ENCODE measurements at places on chromosomes 4 and X.

- DNase-seq: no peak
Measured at GRCh38 chr4:27046851-27047250, 186.2 kb downstream of the STIM2 start.

- DNase-seq: peak; percentile 17
Measured at GRCh38 chrX:136639506-136640176, 8.3 kb upstream of the CD40LG start.

DNA sequence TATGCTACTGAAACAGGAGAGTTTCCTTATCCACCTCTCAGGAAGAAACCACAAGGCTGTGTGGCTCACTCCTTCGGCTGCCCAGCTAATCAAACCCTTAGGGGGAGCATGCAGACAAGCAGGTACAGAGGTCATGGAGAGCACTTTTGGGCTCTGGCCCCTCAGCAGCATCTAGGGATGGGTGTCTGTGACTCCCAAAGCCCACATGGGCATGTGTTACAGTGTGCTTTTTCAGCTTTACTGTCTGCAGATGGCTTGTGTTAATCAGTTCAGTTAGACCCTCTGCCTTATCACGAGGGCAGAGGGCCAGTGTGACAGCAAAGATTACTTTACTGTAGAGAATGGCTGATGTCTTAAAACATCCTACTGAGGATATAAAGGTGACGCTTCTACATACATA lies 447.4 kb downstream of the PCDH10 start:
- DNase-seq: no peak

- no peak for DNase-seq
Measured at GRCh38 chrX:44775726-44776125, 68.1 kb upstream of the DUSP21 start.

DNA sequence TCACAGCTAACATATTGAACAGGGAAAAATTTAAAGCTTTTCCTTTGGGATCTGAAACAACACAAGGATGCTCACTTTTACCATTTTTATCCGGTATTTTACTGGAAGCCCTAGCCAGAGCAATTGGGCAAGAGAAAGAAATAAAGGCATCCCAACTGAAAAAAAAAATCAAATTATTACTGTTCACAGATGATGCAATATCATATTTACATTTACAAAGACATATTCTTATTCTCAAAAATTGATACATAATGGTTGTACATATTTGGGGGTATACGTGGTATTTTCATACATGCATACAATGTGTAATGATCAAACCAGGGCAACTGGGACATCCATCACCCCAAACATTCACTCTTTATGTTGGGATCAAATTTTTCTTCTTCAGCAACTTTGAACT lies 337.0 kb upstream of the SLC7A11 start:
- no peak for DNase-seq

GRCh38 chr4:165761963-165762362 lies 111.1 kb upstream of the TLL1 start:
- no peak for DNase-seq

DNA sequence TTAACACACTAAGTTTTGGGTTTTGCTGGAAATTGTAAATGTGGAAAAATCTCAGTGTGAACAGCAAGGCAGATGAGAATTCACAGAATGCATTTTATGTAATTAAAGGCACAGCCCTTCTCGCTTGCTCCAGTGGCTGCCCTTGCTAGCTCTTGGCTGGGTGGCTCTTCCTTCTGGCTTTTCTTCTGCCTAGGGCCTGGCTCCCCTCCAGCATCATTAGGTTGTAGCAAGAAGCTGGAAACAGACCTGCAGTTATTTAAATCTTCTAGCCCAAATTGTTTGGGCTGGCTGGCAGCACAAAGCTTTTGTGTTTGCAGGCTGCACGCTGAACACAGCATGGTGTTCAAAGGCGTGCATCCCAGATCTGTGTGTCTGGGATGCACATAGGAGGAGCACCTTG lies 56.5 kb downstream of the LIMCH1 start:
- no peak for DNase-seq

GRCh38 chr4:133402616-133403015 lies 253.5 kb downstream of the PCDH10 start:
- DNase-seq: peak; percentile 46

DNA sequence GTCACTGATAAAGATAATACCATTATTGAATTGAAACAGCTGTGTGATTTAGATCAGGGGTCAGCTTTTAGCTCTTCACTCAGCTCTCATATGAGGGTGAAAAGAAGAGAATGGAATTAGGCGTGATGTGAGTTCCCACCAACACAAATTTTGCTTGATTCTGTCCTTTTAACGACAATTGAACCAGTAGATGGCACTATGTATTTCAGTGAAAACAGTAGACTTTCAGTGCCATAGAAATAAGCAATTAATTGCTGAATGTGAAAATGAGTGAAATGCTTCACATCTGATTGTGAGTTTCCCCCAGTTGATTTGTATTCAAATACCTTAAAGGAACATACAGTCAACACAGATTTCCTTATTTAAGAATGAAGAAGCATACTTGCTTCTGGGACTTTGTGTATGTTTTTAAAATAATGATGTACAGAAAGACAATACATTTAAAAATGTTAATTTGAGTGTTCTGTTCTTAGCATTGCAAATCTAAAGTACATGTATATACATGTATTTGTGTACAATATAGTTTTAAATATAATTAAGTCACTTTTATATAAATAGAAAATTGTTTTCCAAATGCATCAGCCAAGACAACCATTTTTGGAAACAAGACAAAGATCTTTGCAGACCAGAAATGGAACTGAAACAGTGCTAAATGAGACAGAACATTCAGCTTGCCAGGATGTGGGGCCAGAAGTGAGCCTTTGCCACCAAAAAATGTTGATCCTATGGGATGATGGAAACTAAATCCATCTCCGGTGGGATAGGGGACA lies 178.8 kb downstream of the SNCA start:
- DNase-seq: peak; percentile 57

DNA sequence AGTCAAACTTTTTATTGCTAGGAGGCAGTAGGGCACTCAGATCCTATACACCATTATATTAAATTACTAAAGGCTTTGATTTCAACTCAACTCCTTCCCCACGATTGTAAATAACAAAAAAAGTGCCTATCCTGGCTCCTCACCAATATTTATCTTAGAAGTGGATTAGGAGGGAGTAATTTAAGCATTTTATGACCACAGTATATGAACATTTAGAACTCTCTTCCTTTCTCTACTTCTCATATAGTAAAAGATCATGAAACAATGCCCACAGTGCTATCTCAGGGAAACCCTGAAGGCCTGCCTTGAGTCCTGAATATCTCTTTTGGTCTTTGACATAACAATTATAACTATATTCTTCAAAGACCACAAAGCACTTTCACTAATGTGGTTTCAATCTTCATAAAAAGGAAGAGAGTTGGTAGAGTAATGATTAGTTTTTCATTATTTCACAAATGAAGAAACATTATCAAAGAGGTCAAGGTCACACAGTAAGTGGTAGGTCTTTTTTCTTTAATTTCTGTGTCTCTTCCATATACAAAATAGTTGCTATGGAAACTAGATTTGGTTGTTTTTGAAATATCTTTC lies 29.1 kb upstream of the ADH1C start:
- DNase-seq: no peak

DNA sequence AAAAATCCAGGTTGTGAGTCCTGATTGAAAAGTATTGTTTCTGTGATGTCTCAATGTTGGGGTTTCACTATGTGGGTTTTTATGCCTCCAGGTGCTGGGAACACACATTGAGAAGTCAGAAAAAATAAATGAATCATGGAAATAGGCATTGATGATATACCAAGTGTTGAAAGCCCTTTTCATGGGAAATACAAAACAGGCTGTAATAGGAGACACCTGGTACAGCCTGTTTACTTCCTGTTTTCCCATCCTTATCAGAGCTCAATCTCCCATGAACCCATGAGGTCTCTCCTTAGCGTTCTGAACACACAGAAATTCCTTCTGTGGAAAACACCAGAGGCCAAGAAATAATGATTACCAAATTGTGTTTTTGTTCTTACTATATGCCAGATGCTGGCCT lies 106.3 kb upstream of the BOD1L1 start:
- no peak for DNase-seq

DNA sequence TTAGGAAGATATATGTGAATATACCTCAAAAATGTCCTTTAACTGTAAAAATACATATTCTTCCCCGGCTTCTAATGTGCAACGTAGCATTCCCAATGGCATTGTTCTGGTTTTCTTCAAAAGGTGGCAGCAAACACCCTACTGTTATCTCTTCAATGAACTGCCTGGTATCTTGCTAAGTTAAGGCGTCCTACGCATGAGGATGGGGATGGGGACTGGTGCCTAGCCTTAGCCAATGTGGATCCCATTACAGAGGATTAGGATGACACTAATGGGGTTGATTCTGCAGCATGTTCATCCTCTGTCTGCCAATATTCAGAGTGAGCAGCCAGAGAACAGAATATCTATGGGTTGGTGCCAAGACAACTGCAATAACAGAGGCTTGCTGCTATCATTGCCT lies 334.9 kb upstream of the ADGRL3 start:
- peak; percentile 15 for DNase-seq

DNA sequence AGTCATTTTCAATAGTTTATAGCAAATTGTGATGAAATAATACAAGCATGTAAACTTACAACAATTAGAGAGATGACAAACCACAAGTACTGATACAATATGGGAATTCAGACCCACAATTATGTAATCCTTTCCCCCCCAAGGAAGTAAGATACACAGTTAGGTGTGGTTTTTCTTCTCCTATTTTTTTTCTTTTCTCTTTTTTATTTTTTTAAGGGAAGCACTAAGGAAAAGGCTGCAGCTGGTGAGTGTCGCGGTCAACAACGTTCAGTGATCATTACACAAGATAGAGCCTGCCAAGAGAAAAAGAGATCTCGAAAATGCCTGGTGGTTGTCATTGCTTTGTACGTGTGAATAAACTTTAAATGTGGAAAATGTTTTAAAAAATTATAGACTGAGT lies 9.8 kb downstream of the NDNF start:
- no peak for DNase-seq

DNA sequence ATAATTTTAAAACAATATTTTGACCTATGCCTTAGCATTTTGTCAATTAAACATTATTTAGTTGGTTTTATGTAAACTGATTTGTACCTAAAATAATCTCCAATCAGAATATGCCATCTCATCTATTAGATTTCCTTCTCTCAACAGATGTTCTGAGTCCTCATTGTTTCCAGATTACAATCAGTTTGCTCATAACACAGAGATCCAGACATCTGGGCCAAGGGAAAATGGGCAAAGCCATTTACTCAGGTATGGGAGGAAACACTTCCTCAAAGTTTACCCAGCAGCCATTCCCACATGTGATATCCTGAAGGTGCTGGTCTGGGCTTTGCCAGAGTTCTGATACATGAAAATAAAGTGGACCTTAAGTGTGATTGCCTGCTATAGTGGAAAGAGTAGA lies 217.9 kb upstream of the GPC4 start:
- DNase-seq: no peak

DNA sequence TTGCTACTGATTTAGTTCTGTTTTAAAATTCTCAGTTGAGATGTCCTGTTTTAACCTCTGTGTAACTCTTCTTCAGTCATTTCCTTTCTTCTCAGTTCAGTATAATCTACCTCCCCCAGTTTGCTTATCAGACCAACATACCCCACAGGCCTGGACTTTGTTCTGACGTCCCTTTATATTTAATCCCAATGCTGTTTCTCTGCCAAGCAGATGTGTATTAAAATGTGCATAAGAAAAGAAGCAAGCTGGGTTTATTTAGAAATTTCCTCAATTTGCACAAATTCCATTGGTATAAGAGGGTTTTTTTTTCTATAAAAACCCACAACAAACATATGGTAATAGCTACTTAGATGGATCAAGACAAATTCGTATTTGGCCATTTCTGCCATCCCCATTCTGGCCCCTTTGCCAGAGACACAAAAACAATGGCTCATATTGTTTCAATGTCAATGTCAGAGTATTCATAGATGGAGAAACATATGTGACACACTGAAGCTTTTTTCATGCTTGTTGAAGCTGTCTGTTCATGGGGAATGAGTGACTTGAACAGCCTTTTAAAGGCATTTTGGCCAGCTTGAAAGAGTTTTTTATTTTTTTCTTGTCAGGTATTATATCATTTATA lies 24.5 kb downstream of the HCCS start:
- DNase-seq: no peak

DNA sequence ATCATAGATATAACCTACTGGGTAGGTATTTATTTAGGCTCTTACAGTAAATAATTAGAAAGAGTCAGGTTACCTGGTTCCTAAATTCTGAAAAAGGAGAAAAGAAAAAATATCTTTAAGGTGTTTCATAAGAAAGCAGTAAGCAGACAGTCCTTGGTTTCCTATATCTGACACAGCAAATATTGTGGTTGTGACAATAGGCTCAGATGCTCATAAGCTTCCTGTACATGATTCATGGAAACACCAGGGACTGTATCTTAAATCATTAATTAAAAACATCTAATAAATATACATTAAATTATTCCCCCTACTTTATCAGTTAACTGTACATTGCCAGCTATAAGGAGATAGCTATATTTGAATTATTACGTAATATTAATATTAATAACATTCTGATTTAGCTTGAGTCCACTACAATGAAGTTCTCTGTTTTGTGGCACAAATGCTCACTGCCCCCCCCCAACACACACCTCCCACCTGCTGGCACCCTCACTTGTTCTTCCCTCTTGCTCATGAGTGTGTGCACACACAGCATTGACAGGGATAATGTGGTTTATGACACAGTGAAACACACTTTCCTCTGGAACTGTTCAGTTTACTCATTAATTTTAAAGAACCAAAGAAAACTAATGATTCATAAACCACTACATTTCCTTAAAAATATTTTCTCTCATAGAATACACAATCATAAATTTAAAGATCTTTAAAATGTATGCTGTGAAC lies 187.4 kb downstream of the NR3C2 start:
- DNase-seq: no peak

- no peak for DNase-seq
Measured at GRCh38 chr4:5619913-5620625, 88.3 kb downstream of the EVC2 start.

DNA sequence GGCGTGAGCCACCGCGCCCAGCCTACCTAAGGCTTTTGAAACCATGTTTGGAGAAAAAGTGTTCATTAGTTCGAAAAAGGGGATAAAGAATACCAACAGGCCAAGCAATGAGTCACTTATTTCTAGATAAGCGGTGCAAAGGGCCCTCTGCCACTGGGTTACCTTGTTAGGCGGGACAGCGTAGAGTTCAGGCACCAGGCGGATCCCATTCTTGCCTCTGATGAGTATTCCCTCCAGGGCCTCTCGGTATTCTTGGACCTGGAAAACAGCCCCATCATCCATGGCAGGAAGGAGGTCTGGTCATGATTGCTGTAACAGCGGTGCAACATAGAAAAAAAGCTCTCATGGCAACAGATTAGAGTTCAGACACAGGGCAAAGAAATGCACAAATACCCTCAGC lies 48.0 kb downstream of the PHKA2 start:
- no peak for DNase-seq

DNA sequence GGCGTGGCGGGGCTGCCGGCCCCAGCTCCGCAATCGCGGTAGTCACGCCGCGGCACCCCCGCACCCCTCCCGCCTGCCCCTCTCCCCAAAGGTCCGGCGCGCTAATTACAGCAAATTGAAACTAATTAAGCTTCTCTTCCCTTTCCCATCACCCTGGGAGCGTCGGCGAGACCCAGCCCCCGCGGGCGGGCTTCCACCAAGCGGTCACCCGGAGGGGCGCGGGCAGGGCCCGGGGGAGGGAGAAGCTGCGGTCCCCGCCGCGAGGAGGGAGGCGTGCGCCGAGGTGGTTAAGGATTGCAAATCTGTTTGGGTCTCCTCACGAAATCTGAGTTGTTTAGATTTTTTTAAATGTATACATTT lies 13.1 kb downstream of the ARX start:
- no peak for DNase-seq

Data from ELR (cell line).